ENCODE measurements at places on chromosomes 11 and 22.

GRCh38 chr22:23750714-23751440 lies at the start of gene ZNF70:
Gene ZNF70 (minus strand): TSS chr22:23751112. CDS start chr22:23745140, 5,972 bp downstream.
- DNase-seq, result peak; percentile 94

GRCh38 chr22:27825174-27825573 lies 23.6 kb upstream of the MN1 start:
- no peak for DNase-seq

- DNase-seq, result no peak
Measured at GRCh38 chr11:6636480-6636879, 17.3 kb upstream of the TPP1 start.

DNA sequence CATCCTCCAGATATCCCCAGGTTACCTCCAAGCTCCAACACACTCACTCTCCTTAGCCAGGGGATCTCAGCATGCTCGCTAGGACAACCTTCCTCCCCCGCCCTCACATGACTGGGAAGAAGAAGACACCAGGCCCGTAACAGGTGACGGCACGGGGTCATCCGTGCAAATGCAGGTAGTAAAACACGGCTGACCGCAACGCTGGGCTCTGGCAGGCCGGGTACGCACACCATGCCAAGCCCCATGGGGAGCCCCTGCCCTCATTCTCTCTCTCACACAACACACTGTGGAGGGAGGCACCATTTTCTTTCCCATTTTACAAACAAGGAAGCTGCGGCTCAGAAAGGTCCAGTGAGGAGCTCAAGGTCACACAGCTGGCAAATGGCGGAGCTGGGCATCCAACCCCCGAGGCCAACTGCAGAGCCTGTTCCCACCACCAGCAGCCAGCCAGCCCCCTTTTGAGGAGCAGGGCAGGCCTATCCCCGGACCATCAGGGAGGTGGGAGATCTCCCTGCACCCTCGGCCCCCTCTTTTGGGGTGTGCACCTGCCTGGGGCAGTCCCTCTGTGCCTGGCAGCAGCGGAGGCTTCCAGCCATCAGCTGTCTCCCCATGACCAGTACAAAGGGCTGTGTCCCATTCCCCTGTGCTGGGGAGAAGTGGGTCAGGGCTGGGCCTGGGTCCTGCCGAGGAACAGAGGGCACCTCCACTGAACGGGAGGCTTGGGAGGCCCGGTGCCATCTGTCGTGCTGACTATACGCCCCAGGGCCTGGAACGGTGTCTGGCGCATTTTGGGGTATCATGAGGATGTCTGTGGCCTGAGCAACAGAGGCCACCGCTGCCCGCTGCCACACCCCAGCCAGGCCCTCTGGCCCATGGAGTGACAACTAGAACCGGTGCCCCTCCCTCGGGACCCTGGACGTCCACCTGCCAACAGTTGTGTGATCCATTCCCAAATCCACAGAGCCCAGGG lies 280.9 kb downstream of the CTTN start:
- no peak for DNase-seq

GRCh38 chr11:58579192-58580129 lies 598 bp downstream of the ZFP91 start:
- peak; percentile 96 for DNase-seq

GRCh38 chr11:100459811-100460210 lies 227.3 kb upstream of the ARHGAP42 start:
- no peak for DNase-seq

- peak; percentile 57 for DNase-seq
Measured at GRCh38 chr11:8767466-8768142, 85.0 kb downstream of the RPL27A start.

GRCh38 chr11:113724778-113725177 lies 18.7 kb upstream of the TMPRSS5 start:
- no peak for DNase-seq

DNA sequence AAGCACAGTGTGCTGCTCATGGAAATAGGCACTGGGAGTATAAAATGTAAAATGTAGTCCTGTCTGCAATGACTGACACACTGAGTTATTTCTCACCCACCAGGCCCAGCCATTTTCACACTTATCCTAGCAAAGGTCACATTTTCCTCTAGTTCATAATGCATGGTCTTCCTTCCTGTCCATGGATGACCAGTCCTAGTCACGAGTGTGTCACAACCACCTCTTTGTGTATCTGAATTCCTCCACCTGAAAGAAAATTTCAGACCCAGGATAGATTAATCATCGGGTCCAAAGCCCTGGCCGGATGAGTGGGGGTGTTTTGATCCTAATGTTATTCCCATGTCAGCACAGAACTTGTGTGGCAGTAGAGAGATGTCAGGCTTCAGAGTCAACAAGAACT lies at the start of gene MRGPRX4:
MRGPRX4 (plus strand) TSS at position 172 of the 400 bp plus-strand sequence. CDS start 420 bp downstream, outside the sequence.
- DNase-seq, result no peak

- DNase-seq, result peak; percentile 73
Measured at GRCh38 chr11:116499396-116500003, 273.3 kb downstream of the BUD13 start.

- DNase-seq, result no peak
Measured at GRCh38 chr11:124465368-124465767, 19.9 kb upstream of the OR8B8 start.

DNA sequence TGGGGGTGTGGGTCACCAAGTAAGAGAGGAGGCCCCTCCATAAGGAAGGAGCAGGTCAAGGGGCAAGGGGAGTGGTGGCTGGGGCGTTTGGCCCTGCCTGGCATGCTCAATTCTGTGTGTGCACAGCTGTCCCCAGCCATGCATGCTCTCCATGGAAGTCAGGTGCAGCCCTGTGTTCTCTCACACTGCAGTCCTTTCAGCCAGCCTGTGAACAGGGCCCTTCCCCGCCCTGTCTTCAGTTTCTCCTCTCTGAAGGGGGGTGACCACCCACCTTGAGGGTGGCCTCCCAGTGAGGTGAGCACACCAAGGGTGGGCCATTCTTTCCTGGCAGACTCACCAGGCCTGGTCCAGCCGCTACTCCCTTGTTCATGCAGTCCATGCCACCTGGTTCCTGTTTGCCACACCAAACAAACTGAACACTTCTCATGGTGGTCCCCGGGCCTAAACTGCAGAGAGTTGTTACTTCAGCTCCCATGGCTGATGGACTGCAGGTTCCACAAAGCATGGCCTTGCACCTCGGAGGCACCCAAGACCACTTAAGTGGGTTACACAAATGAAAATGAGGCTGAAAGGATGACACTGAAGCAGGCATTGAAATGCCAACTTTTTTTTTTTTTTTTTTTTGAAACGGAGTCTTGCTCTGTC lies 1.7 kb upstream of the CHCHD10 start:
- no peak for DNase-seq

All from astrocyte of the hippocampus (primary cell).